Caco-2 (cell line): ENCODE measurements at places on chromosomes 16 and 17.

DNA sequence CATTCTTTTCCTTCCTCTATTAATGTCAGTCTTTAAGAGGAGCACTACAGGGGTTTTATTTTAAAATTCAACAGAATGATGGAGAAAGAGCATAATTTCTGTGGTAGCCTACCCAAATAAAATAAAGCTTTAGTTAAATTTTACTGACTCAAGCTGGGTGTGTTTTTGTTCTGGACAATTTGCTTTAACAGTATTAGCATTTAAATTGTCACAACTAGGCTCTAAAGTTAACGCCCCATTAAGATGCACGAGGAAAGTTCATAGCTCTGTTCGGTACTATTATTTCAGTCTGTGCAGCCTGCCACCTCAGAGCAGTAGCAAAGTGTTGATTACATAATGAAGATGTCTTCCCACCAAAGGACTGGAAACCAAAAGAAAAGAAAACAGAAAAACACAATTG lies 52.0 kb downstream of the CDK12 start:
- no peak for DNase-seq

DNA sequence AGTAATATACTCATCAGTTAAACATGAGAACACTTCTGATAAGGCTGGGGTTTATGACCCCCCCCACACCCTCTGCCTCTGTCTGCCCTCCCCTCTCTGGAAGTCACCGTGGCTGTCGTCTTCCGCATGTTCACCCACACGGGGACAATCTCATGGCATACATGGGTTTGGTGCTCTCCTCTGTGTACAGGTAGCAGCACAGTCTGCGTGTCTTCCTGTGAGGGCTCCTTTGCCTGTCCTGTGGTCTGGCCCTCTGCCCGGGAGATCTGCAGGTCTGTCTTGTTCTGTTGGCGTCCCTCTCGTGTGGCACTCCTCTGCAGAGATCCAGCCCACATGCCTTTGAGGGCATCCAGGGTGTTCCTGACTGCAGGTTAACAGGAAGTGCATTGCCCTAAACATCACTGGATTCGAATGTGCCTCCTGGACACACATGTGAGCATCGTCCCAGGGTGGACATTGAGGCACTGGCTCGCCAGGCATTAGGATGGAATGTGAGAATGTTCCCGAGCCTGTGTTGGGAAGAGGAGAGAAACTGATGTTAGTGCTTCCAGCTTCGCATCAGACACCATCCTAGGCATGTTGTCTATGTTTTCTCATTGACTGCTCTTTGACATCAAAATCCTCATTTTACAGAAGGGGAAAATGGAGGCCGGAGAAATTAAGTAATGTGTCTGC lies 54.5 kb downstream of the NKD1 start:
- no peak for DNase-seq

DNA sequence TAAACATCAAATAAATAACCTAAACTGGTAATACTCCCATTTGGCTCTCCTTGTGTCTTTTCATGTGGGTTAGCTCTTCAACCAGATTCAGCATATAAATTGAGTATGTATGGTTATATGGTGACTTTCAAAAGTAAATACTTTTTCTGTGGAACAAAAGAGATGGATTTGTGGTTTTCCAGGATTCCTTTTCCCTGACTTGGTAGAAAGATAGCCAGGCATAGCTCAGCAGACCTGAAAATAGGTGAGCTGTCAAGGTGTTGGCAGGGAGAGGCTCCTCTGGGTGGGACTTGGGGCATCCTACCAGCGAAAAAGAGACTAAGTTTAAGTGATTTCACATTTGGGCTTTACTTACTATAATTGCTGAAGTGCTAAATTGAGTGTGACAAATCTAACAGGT lies 80.3 kb downstream of the FTO start:
- no peak for DNase-seq

DNA sequence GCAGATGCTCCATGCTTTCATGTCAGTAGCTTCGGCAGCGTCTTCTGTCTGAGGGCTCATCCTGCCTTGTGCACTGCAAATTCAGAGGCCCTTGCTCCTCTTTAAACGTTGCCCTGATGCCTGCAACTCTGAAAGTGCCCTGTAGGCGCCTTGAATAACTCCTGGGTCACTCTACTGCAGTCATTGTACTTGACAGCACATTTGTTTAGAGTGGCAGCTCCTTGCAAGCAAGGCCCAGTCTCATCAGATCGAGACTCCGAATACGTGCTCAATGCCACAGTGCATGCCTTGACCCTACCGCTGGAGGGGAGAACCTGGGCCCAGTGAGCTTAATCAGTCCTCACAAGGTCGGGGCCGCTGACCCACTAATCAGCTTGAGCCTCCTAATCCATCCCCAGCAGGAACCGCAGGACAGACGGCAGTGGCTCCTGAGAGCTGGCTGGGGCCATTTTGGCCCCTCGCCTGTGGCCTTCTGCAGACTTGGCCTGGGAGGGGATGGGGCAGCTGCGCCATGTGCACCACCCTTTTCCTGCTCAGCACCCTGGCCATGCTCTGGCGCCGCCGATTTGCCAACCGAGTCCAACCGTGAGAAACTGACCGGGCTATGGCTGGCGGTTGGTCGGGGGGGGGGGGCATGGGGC lies at the start of gene PRCD:
Gene PRCD (plus strand): TSS at position 414 of the 641 bp plus-strand sequence. CDS start 98 bp downstream, at position 512.
- DNase-seq, result no peak

DNA sequence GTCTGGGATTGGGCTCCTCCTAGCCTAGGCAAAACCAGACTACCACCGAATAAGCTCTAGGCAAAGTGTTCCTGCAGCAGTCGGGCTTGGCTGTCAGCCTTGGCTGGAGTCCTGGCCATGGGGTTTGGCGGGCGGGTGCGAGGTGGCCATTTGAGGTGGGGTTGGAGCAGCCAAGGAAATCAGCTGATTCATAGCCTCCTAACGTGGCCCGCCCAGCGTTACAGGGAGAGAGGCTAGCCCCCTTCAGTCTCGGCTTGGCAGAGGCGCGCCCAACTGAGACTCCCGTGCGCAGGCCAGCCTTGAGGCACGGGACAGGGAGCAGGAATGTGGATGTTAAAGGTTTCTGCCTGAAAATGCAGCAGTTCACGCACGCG lies 1.9 kb downstream of the PMP22 start:
- peak; percentile 42 for DNase-seq

DNA sequence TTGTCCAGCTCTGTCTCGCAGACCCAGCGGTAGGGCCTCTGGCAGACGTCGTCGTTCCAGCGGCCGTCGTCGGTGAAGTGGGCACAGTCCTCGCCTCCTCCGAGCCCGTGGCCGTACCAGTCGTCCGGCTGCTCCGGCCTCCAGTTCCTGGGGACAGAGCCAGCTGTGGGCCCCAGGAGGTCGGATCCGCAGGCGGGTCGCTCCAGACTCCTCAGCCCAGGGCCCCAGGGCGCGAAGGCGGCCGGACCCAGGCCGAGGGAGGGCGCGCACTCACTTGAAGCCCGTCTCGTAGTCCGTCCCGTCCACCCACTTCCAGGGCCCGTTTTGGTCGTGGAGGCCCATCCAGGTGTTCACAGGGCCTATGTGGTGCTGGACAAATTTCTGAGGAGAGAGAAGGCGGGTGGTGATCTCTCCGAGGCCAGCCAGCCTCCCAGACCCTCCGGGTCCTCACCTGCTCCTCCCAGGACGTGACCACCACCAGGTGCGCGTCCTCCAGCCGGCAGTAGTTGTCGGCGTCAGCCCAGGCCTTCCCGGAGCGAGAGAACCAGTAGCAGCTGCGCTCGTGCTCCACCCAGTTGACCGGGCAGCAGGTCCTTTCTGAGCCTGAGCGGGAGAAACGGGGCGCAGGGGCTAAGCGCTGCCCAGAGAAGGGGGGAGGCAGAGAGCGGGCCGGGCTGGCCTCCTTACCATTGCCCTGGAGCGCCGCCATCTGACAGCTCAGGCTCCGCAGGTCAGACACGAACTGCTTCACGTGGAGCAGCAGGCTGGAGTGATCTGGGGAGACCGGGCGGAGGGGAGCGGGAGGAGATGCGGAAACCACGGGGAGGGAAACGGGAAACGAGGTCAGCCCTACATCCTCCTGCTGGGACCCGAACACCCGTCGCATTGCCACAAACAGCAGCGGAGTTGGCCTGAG lies 5.2 kb downstream of the ASGR1 start:
- DNase-seq, result no peak

DNA sequence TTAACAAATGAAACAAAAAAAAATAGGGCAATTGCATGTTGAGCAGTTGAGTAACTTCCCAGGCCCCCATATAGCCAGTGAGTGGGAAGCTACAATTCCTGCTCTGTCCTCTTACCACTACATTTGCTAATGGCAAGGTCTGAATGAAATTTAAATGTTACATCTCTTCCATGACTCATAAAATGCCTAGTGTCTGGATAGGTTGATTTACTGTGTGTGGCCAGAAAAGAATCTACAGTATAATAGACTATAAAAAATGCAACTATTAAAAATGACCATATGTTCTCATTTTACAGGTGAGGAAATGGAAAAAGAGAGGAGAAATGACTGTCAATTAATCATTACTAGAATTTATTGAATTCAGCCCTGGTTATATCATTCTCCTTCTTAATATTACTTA lies 1199.3 kb downstream of the CDH11 start:
- no peak for DNase-seq

GRCh38 chr16:89873109-89873971 lies at the start of gene TCF25:
Gene TCF25, plus strand, starts transcription at chr16:89873592. Its CDS starts 76 bp downstream, at chr16:89873668.
- DNase-seq, result peak; percentile 90

GRCh38 chr16:81782236-81782635 lies 3.1 kb downstream of the PLCG2 start:
- no peak for DNase-seq

DNA sequence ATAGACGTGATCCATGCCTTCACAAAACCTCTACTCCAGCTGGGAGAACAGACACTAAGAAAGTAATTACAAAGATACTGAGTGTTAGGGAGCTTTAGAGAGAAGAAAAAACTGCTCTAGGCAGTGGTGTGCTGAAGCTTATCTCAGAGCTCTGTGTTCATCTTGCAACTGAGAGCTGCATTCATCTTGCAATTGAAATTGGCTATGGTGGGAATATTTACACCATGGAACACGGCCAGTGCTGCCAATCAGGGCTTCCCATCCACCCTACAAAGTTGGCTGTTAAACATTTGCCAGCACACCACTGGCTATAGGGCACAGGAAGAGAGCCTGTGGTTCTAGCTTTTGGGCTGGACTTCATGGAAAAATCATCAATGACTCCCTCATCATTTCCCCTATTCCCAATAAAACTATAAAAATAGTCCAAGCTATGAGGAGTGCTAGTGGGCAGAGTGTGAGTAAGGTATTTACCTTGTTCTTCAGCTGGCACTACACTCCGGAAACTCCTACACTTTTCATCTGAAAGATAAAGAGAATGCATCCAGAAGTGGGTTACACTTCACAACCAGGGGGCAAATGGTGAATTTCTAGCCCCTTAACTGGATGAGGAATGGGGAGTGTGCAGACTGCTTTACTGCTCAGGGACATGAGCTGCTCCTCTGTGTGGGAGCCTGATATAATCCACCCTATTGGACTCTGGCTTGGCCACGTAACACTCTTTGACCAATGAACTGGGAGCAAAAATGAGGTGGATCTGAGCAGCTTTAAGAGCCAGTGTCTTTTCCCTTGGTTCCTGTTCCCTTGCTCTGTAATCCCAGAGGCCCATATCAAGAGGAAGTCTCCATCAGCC lies 11.6 kb downstream of the GSG1L2 start:
- DNase-seq, result no peak

GRCh38 chr16:50645563-50646220 lies 35.4 kb downstream of the SNX20 start:
- no peak for DNase-seq

GRCh38 chr16:20674684-20675487 lies 22.6 kb downstream of the ACSM1 start:
- DNase-seq, result no peak

DNA sequence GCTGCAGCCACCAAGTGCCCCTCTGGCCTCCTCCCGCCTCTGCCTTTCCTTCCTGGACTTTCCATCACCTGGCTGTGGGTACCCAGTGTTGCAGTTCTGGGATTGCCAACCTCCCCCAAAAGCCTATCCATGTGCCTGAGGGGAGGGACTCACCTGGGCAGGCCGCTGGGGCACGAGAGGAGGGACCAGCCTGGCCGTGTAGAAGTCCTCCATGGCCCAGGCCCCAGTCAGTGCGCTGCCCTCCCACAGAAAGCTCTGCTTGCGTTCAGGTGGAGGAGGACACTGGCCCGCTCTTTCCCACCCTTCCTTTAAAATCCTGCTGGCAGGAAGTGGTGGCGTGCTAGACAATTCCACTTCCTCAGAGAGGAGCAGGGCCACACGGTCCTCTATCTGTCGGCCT lies 14.2 kb downstream of the SLX4 start:
- DNase-seq, result no peak

DNA sequence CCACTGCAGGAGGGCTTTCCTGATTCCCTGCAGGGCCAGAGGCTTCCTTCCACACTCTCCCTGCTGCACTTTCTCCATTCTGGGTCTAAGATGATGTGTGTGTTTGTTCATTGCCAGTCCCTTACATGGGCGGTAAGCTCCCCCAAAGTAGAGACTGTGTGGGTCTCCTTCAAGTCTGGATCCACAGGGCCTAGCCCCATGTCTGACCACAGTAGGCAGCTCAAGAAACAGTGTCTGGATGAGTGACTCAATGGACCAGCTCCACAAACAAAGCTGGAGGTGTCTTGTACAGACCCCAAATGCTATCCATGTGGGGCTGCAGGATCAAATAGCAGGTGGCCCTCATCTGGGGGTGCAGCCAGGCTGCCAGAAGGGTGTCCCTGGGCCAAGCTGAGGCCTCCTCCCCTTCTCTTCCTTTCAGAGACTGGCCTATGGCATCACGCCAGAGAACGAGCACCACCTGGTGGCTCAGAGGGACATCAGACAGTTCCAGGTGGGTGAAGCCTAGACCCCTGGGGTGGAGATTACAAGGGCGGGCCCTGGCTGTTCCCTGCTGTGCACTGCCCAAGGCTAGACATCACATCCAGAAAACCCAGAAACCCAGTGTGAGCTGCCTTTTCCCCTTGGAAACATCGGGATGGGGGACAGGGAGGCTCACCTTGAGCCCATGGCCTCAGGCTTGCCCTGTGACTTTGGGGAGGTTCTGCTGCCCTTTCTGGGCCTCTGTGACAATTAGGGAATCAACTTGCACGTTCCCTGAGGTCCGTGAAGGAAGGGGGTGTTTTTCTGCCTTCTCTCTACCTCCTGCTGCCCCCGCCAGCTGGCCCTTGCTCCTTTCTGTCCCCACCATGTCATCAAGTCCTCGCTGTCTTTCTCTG lies 45.9 kb downstream of the SLC6A2 start:
- DNase-seq, result peak; percentile 68

GRCh38 chr17:57570724-57571344 lies 174.3 kb downstream of the CCDC182 start:
- no peak for DNase-seq

DNA sequence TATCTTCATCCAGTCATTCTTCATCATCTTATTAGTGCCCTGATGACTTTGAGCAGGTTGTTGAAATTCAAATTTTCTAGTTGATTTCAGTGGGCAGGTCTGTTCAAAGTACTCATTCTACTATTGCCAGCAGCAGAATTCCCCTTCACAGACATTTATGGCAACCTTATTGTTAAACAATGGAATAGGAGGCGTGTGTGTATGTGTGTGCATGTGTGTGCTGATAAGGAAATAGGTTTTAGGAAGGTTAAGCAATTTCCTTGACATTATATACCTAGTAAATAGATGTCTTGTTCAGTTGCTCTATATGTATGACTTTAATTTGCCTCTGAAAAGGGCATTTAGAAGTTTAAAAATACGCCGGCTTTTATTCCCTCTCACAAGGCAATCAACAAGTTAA lies 601.4 kb upstream of the CA10 start:
- no peak for DNase-seq
